ENCODE measurements at places on chromosomes 5 and 9.
A peak's percentile ranks its signal among the peaks of the same experiment; 100 is the strongest.

- DNase-seq: no peak
These were observed 31.8 kb upstream of the PTGS1 start for GRCh38 chr9:122338994-122339393.

DNA sequence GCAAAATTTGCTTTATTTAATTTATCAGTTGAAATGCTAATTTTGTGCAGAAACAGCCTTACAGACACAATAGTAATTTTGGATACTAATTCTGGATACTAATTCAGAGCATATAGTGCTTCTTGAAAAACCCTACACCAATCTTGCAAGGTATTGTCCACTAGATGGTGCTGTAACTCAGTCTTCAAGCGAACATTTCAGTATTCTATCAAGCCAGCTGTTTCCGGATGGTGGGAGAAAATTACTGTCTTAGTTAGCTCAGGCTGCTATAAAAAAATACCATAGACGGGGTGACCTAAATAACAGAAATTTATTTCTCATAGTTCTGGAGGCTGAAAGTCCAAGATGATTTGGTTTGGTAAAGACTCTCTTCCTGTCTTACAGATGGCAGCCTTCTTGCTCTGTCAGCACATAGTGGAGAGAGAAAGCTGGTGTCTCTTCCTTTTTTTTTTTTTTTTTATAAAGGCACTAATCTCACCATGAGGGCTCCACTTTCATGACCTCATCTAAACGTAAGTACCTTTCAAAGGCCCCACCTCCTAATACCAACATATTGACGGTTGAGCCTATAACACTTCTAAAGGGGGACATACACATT is 1306.5 kb upstream of the CDH9 start:
- DNase-seq: peak; percentile 64

- DNase-seq: no peak
These were observed 78.7 kb downstream of the ELAVL2 start for GRCh38 chr9:23747088-23748075.

GRCh38 chr5:131394128-131394527 is 130.3 kb downstream of the CDC42SE2 start:
- DNase-seq: no peak

DNA sequence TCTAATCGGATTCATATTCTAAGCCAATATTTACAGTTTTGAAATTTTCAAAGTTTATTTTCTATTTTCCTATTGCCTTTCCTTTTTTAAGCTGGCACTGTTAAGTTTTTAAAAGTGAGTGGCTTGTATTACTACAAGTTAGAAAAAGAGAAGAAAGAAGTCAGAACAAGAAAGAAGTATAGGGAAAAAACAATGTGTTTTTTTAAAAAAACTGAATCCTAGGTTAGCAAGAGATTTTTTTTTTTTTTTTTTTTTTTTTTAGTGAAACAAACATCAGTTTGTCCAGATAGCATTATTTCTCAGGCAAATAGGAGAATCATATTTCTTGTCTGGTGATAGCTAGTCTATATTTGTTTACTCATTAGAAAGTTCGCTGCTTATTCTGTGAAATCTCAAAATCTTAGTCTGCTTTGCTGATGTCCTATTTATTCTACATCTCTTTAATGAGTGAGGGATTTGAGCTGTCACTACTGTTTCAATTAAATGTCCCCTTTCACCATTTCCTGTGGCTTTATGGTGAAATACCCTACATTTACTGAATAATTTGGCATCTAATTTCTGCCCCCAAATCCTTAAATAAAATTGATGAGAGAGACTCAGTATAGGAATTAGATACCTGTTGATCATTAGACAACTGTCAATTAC is 19.1 kb upstream of the LMNB1 start:
- DNase-seq: no peak

GRCh38 chr5:12013351-12013750 is 109.1 kb upstream of the CTNND2 start:
- no peak for DNase-seq

- peak; percentile 51 for DNase-seq
These were observed 14.9 kb upstream of the FGFR4 start for GRCh38 chr5:177071666-177072385.

DNA sequence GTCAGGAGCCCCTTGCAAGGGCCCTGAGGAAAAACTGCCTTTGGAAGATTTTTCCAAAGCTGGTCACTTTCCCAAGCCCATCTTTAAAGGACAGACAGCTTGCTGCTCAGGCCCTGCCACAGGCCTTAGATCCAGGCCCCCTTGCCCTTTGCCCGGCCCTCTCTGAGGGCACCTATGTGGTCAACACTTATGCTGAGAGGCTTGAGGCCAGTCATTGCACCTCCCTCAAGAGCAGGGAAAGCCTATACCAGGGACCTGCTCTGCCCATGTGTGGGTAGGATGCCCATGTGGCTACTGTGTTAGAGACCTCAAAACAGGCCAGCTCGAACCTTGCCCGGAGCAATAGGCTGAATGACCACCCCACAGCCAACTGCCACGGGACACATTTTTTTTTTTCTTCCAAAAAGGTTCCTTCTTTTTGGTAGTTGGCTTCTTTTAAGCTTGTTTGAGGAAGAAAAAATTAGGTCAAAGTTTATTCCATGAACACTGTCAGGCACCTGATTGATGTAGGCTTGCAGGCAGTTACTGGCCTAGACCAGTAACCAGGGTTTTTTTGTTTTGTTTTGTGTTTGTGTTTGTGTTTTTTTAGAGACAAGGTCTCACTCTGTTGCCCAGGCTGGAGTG is 3.8 kb downstream of the TCF7 start:
- DNase-seq: no peak

DNA sequence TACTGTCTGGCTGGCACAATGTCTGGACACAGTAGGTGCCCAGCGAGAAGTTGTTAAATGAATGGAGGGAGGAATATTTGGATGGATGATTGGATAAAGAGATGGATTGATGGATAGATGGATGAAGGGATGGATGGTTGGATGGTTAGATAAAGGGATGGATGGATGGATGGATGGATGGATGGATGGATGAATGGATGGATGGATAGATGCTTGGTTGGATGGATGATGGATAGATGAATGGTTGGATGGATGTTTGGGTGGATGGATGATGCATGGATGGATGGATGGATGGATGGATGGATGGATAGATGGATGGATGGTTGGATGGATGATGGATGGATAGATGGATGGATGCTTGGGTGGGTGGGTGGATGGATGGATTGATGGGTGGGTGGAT is 90.4 kb downstream of the UBE2QL1 start:
- DNase-seq: no peak

GRCh38 chr9:102445181-102445747 is 549.9 kb upstream of the CYLC2 start:
- no peak for DNase-seq

DNA sequence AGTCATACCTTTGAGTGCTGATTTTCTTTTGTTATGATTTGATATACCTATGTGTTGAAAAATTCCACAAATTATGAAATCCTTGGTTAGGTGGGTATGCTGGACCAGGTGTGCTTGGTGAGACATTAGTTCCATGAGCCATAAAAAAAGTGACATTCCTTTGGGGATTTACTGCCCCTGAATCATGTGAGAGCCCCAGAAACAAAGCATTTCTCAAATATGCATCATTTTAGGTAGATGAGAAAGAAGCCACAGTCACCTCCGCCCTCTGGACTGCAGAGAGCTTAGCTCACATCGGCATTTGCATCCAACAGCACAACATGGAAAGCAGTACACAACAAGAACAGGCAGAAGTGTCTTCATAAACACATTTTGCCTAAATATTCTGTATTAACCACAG is 55.3 kb downstream of the DAP start:
- no peak for DNase-seq

GRCh38 chr5:125201446-125202052 is 455.1 kb upstream of the ZNF608 start:
- DNase-seq: no peak

Measured in NCI-H774 (cell line).